Endothelial cell of coronary artery (primary cell): ENCODE measurements at places on chromosomes 1 and 21. TPM values are rescaled to one million over a fixed set of nuclear protein-coding genes. Genes with fewer than 3 reads are reported as not detected.

Gene GNAT2
- not detected in 2 replicates for total RNA-seq

Gene SPRR2E
- total RNA-seq, result not detected in 2 replicates

Gene AK4
- total RNA-seq, result 15.9 and 58.0 TPM in 2 replicates

Gene KRTAP13-2
- total RNA-seq, result not detected in 2 replicates

Gene EFNA3
- total RNA-seq, result 1.0 and 1.6 TPM in 2 replicates

Gene PDPN
- total RNA-seq, result 0.27 and 0.38 TPM in 2 replicates

Gene ZYG11A
- total RNA-seq, result 0.56 and 0.63 TPM in 2 replicates

Gene ODF2L
- total RNA-seq, result 33.2 and 39.4 TPM in 2 replicates

Gene CCDC17
- 0.54 and 1.1 TPM in 2 replicates for total RNA-seq

Gene SLC6A9
- total RNA-seq, result 0.09 and 7.2 TPM in 2 replicates

Gene RPTN
- total RNA-seq, result 0.19 TPM in 1 of 2 replicates, not detected in the other

Gene HCN3
- total RNA-seq, result 0.56 and 0.90 TPM in 2 replicates

Gene MIXL1
- total RNA-seq, result not detected in 2 replicates

Gene ILDR2
- not detected in 2 replicates for total RNA-seq

Gene AIM2
- total RNA-seq, result under 0.01 TPM in 1 of 2 replicates, not detected in the other

Gene GJB5
- not detected in 2 replicates for total RNA-seq

Gene KIF2C
- total RNA-seq, result 9.9 and 24.7 TPM in 2 replicates

Gene LCE1A
- not detected in 2 replicates for total RNA-seq

Gene RHD
- under 0.01 TPM in 1 of 2 replicates, not detected in the other for total RNA-seq

Gene PTBP2
- total RNA-seq, result 12.3 and 13.6 TPM in 2 replicates

Gene C1orf35
- total RNA-seq, result 9.2 and 10.7 TPM in 2 replicates

Gene FASLG
- not detected in 2 replicates for total RNA-seq

Gene OR2L8
- total RNA-seq, result not detected in 2 replicates

Gene ADGRL4
- 165 and 201 TPM in 2 replicates for total RNA-seq

Gene ABCA4
- 2.0 and 4.0 TPM in 2 replicates for total RNA-seq

Gene NID1
- 60.6 and 101 TPM in 2 replicates for total RNA-seq

Gene TRIM17
- not detected in 2 replicates for total RNA-seq

Gene LELP1
- not detected in 2 replicates for total RNA-seq

Gene ACKR1
- total RNA-seq, result 0.18 and 0.75 TPM in 2 replicates

Gene RCOR3
- 9.4 and 15.0 TPM in 2 replicates for total RNA-seq

Gene B3GALT2
- 1.3 TPM in 1 of 2 replicates, not detected in the other for total RNA-seq

Gene AIRE
- total RNA-seq, result under 0.01 TPM in 1 of 2 replicates, not detected in the other

Gene GJA4
- 19.4 and 68.6 TPM in 2 replicates for total RNA-seq

Gene COL24A1
- 0.09 TPM in 2 replicates for total RNA-seq

Gene CD58
- 13.3 and 19.6 TPM in 2 replicates for total RNA-seq

Gene SPRR2D
- not detected in 2 replicates for total RNA-seq
